Pancreas (tissue), 10 donors: ENCODE measurements at places on chromosomes 3 and 15. TPM values are rescaled to one million over a fixed set of nuclear protein-coding genes. Genes with fewer than 3 reads are reported as not detected.

Gene STRC
- total RNA-seq, result 0.28 TPM

Gene NOP10
- total RNA-seq, result 37.2 TPM

Gene OR4M2
- not detected for total RNA-seq

DNA sequence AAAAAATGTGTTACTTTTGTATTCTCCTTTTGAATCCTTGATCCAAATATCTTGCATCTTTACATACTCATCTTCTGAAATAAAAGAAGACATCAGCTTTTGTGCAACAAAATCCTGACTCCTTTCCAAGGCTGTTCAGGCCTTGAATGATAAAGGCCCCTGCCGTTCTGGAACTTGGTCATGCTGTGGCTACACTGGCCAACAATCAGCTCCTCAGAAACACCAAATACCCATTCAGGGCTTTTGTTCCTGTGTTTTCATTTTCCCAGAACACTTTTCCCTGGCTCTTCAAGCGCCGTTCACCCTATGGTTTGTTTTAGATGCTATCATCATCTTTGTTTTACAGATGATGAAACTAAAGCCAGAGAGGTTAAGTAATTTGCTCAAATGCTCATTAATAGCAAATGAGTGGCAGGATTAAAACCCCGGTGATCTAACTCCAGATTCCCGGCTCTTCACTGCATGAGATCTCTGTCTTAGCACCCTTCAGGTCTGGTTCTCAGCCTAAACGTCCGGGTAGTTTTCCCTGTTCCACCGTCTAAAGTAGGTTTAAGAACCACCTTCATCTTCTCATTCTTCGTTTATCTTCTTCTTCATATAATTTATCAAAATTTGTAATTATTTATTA lies 58.3 kb downstream of the EPHA3 start:
- H3K4me1 ChIP-seq, result no peaks in the 10 kb centered on the region
- H3K36me3 ChIP-seq, result no peaks in the 10 kb centered on the region
- DNase-seq, result no peak
- H3K4me3 ChIP-seq, result no peak overlapping the region

DNA sequence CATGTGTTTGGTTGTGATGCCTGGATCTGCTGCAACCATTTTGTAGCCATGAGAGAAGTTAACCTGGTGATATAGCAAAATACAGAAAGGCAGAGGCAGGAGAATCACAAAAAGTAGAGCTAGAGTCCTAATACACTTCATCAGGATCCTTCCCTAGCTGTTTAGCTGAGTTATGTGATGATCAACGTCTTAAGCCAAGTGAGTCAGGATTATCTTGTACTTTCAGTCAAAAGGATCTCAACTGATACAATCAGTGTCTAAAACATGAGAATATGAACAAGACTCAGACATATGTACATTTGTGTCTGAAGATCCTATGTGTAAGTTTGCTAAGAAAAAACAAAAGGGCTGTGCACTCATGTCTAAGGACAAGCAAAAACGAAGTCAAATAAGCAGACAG lies 236.9 kb downstream of the NTRK3 start:
- no peaks in the 10 kb centered on the region for H3K4me1 ChIP-seq
- no peak overlapping the region for H3K4me3 ChIP-seq
- no peak for DNase-seq
- no peak overlapping the region for H3K27ac ChIP-seq
- no peaks in the 10 kb centered on the region for H3K36me3 ChIP-seq

DNA sequence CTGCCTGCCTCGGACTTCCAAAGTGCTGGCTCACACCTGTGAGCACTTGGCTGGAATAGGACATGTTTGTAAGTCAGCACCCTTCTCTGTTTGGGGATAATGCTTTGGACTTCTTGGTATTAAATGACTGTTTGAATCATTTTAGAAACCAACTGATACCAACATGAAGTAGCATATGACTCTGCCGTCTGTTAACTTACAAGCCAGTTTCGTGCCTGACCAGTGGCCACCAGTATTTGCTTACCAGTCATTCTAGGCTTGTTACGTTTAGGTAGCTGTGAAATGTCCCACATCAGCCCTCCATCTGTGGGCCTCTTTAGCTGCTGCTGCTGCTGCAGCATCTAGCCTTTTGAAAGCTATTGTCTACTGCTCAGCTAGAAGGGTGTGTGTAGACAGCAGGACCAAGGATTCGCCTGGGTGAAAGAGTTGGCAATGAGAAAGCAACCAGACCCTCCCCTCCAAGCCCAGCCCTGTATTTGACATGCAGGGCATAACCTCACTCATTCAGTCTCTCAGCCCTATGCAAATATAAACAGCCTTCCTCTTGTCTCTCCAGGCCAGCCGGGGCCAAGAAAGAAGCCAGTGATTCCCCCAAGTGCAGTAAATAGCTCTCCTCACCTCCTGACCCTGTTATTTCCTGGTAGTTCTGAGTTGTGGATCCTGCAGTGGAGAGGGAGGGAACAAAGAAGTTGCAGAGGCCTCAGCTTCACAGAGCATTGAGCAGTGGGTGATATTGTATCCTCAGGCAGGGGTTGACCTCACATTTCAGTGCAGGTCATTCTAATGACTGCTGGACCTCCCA lies 51.0 kb downstream of the NKIRAS1 start:
- DNase-seq, result no peak
- H3K4me1 ChIP-seq, result peaks cover 18% of the 10 kb centered on the region
- H3K27me3 ChIP-seq, result no peaks in the 10 kb centered on the region
- no peak overlapping the region for H3K27ac ChIP-seq

- no peaks in the 10 kb centered on the region for H3K27me3 ChIP-seq
- H3K4me1 ChIP-seq, result no peaks in the 10 kb centered on the region
Measured at GRCh38 chr3:190058521-190059241, 62.0 kb downstream of the P3H2 start.

- H3K27me3 ChIP-seq, result no peaks in the 10 kb centered on the region
- DNase-seq, result no peak
- no peak overlapping the region for H3K27ac ChIP-seq
- H3K36me3 ChIP-seq, result no peaks in the 10 kb centered on the region
- H3K4me3 ChIP-seq, result no peak overlapping the region
- no peaks in the 10 kb centered on the region for H3K4me1 ChIP-seq
Measured at GRCh38 chr3:183513046-183513706, 42.3 kb downstream of the KLHL6 start.

GRCh38 chr3:125107861-125108567 lies 52.2 kb upstream of the HEG1 start:
- no peaks in the 10 kb centered on the region for H3K27me3 ChIP-seq
- H3K4me1 ChIP-seq, result no peaks in the 10 kb centered on the region
- H3K36me3 ChIP-seq, result no peaks in the 10 kb centered on the region

- no peaks in the 10 kb centered on the region for H3K4me1 ChIP-seq
- H3K27me3 ChIP-seq, result no peaks in the 10 kb centered on the region
- no peak overlapping the region for H3K4me3 ChIP-seq
- no peak for DNase-seq
- H3K36me3 ChIP-seq, result no peaks in the 10 kb centered on the region
Measured at GRCh38 chr3:151697496-151697895, 36.2 kb upstream of the AADACL2 start.

DNA sequence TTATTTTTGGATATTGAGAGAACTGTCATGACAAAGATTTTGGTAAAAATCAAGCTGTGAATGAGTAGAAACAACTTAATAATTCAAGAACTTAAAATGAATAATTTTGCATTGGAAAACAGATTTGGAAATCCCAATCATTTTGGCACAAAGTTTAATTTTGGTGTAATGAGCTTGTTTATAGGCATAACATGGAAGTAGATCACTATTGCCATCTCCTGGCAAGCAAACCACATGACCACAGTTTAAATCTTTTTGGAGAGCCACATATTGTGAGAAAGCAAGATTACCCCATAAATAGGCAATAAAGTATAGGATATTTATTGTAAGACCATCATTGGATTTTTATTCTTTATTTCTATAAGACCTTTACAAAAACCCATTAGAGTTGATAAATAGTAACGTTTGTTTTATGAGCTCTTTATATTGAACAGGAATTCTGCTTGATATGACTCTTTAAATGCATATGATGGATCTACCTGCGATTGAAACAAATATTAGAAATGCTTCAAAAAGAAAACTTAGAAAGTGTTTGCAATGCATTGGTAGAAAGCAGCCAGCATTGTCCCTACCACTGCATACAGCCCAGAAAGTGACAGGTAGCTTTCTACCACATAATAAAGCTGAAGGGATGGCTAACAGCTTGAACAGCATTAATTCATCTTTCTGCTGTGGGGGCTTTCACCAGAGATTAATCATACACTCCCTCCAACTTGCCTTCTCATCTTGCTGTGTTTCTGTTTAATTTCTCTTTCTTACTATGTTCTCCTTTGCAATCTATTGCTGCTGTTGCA lies 766.8 kb downstream of the TBL1XR1 start:
- no peak overlapping the region for H3K27ac ChIP-seq
- H3K27me3 ChIP-seq, result no peaks in the 10 kb centered on the region
- no peak for DNase-seq
- H3K4me3 ChIP-seq, result no peak overlapping the region
- no peaks in the 10 kb centered on the region for H3K4me1 ChIP-seq
- H3K36me3 ChIP-seq, result no peaks in the 10 kb centered on the region

DNA sequence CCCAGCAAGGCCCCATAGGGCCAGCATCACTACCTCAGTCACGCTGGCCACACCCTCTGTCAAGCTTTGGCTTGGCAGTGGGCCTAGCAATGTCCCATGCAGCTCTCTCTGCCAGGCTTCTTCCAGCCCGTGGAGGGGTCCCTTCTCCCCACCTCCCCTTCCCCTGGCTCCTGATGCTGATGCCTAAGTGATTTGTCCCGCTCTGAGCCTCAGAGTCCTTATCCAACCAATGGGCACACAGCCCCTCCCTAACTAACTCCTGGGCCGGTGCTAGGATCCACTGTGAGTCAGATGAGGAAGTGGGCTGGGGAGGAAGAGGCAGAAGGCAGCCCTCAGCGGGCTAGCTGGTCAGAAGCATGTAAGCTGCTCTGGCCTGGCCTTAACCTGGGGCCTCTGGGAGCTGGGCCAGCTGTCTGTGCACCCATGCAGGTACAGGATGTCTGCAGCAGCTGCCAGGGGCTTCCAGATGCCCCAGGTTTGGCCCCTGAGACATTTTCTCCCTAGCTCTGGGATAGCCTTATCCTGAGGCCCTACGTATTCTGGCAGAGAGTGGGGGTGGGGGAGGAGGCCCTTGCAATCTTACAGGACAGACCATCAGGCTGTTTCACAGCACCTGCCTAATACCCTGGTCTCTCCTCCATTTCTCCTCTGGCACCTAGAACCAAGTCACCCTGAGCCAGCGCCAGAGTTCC lies 740 bp upstream of the ZBTB47 start:
- no peaks in the 10 kb centered on the region for H3K27me3 ChIP-seq
- H3K4me1 ChIP-seq, result peaks cover 18% of the 10 kb centered on the region
- peak overlapping the region; percentile 76 for H3K4me3 ChIP-seq
- H3K27ac ChIP-seq, result peak overlapping the region; percentile 54
- DNase-seq, result peak; percentile 68

- DNase-seq, result no peak
- no peak overlapping the region for H3K4me3 ChIP-seq
- no peaks in the 10 kb centered on the region for H3K27me3 ChIP-seq
- no peaks in the 10 kb centered on the region for H3K36me3 ChIP-seq
- H3K4me1 ChIP-seq, result peaks cover 9% of the 10 kb centered on the region
Measured at GRCh38 chr3:194316918-194317317, 34.2 kb downstream of the CPN2 start.

DNA sequence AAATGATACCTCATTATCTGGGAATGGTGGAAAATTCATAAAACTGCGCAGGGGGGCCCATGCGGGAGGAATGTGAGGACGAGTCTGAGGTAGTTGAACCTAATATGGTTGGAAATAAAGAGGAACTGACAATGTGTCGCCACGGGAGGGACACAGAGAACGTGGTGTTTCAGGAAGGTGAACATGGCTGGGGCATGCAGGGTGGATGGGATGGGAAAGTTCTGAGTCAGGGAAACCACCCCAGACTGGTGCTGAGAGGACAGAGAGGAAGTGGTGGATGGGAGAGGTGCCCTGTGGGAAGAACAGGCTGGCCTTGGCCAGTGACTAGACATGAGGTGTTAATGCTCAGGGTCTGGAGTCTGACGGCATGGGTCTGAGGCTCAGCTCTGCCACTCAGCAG lies 137.1 kb upstream of the WNT5A start:
- no peaks in the 10 kb centered on the region for H3K4me1 ChIP-seq
- no peak for DNase-seq
- H3K4me3 ChIP-seq, result no peak overlapping the region
- no peaks in the 10 kb centered on the region for H3K27me3 ChIP-seq
- no peak overlapping the region for H3K27ac ChIP-seq

GRCh38 chr15:94972314-94972713 lies 741.0 kb downstream of the MCTP2 start:
- no peaks in the 10 kb centered on the region for H3K27me3 ChIP-seq
- no peak for DNase-seq
- no peaks in the 10 kb centered on the region for H3K36me3 ChIP-seq
- H3K4me1 ChIP-seq, result no peaks in the 10 kb centered on the region
- no peak overlapping the region for H3K4me3 ChIP-seq

DNA sequence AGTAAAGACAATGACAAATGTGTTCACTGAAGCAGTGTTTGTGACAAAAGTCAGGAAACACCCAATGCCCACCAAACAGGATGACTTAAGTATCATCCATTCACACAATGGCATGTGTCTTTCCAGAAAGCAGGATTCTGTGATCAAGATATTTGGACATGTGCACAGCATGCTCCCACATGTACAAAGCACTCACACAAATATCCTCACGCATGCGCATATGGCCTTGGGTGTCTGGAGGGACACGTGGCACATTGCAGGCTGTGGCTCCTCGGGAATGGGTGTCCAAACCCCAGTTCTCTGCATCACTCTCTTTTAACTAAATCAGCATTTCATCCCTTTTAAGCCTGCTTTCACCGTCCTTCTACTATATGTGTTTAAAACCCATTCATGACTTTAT lies 130.5 kb downstream of the KLF13 start:
- H3K4me1 ChIP-seq, result no peaks in the 10 kb centered on the region
- DNase-seq, result no peak
- no peak overlapping the region for H3K27ac ChIP-seq
- no peaks in the 10 kb centered on the region for H3K36me3 ChIP-seq
- no peak overlapping the region for H3K4me3 ChIP-seq

DNA sequence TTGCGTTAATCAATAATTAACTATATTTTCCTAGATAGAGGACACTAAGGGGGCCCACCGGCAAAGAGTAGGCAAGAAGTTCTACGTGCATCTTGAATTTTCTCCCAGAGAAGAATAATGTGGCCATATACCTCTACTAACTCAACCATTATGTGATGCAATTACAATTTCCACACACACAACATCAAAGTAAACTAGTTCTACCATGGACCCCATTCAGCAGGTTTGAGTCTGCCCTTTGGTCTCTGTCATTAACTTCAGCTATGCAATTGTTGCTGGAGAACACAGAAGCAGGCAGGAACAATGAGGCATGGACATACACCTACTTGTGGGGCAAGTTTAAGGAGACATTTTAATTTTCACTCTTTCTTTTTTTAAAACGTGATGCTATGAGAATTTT lies 705.9 kb downstream of the PDCD6IP start:
- no peaks in the 10 kb centered on the region for H3K4me1 ChIP-seq
- no peak overlapping the region for H3K4me3 ChIP-seq
- H3K27me3 ChIP-seq, result no peaks in the 10 kb centered on the region
- no peak for DNase-seq
- no peaks in the 10 kb centered on the region for H3K36me3 ChIP-seq
